ENCODE measurements at places on chromosomes 12 and 14.

GRCh38 chr14:59195912-59196311 lies 7.4 kb downstream of the DAAM1 start:
- DNase-seq: no peak

GRCh38 chr14:40004871-40005500 lies 572.8 kb upstream of the FBXO33 start:
- DNase-seq: no peak

DNA sequence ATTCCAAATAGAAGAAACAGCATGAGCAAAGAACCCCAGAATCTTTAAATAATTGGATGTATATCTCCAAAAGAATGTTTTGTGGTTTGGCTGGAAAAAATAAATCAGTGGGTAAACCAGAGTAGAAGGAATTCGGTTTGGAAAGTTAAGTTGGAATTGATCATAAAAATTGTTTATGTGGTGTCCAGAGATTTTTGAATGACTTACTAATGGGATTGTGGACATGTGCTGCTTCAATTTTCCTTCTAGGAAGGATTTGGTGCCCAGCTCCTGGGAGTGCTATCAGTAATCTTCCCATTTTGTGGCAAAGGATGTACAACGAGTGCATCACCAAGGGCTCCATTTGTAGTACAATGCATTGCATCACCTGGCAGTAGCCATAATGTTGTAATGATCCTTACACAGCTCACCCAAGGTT lies 224.8 kb downstream of the SLC16A7 start:
- no peak for DNase-seq

DNA sequence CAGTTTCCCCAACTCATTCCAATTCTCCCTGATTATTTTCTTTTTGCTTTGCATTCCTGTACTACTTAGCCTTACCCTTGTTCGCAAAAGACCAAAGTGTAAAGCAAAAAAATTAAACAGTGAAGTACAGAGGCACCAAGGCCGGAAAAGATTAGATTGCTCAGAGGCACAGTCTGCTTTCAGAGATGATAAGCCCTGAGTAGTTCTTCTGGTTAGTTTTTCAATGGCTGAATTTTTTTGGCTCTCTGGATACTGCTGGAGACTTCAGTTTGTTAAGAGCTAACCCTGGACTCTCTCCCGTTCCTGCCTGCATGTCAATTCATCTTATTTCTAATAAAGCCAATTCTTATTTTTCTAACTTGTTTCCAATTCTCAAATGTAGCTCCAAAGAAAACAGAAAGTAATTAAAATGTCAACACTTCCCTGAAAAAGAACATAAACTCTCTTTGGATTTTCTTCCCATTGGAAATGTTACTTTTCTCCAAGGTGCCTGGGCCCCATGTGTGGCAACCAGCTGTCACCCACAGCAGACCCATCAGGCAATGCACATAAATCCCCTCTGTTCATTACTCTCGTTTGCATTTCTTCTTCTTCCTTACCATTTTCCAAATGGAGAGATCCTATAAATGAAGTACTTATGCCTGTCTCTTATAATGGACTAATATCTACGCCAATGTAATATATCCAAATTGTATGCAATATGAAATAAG lies 142.8 kb downstream of the BTG1 start:
- no peak for DNase-seq

DNA sequence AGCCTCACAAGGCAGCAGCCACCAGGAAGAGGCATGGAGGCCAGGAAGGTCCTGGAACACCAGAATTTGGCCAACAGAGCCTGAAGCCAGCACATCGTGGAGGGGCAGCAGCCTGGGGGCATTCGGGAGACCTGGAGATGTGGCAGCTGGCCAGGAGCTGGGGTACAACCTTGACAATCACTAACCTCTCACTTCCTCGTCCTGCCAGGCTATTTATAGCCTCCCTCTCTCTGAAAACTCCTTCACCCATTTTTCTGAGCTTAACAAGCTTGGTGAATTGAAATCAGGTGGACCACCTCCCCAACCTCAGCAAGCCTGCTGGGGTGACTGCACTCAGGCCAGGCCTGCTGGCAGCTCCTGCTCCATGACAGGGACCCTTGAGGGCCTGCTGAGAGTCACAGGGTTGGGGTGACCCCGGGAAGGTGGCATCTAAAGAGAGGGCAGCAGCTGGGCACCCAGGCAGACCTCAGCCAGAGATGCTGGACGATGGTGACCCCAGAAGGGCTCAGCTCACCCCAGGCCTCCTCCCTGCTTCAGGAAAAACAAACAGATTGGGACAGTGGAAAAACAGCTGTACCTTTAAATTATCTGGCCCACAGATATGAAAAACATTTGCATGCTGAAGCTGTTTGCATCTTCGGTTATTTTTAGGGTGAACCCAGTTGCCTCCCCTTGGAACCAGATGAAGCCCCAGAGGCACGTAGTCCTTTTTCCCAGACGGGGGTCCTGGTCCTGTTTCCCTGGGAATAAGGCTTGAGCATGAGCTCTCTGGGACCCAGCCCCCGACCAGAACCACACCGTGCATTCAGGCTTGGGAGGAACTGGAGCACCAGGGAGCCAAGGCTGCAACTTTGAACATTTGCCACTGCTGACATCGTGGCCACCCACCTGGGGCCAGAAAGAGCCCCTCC lies 67.0 kb downstream of the PITPNM2 start:
- DNase-seq: no peak

DNA sequence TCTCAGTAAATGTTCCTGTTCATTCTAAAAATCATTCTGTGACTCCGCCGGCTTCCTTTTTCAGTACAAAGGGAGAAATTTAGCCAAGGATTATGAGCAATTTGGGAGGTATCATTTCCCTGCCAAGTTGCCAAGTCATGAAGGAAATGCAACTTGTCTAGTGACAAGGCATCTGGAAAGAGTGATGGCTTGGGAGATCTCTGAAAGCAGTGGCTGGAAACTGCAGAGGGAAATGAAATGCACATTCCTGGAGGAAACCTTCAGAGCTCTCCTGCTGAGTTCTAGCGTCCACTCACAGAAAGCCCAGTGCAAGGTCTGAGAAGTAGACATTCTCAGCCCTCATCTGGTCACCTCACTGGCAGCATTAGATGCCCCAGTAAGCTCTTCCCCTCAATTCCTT lies 91.7 kb downstream of the GALC start:
- no peak for DNase-seq

DNA sequence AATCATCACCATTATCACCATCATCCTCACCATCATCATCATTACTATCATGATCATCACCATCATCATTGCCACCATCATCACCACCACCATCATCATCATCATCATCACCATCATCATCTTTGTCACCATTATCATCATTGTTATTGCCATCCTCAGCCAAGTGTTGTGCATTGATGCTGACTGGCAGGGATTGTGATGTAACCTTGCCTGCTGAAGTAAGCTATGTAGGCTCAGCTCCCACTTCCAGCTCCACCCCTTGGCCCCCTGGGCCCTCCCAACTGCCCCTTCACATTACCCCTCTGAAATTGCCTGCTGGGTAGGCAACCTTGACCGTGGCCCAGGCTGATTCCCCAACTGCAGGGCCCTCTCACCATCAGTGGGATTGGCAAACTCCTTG lies 37.6 kb downstream of the SVOP start:
- no peak for DNase-seq

DNA sequence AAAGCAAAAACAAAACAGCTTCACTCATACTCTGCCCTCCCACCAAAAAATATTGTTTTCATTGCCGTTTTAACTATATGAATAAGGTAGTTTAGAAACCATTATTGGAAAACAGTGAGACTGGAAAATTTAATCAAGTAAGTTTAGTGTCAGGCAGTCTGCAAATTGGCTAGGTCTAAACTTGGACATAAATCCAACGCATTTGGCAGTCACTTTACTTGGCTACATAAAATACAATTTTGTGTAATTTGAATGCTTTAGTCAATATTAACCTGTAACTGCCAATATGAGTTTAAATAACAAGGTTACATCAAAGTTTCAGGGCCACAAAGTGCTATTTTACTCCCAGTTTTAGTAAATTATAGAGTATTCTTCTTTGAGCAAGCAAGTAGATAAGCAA lies 202.3 kb upstream of the SLC38A2 start:
- no peak for DNase-seq

- DNase-seq: no peak
Observed at GRCh38 chr12:104049903-104050356, at the start of gene GLT8D2. Gene GLT8D2 (minus strand): TSS chr12:104050187. CDS start chr12:104019648, 30,539 bp downstream.

GRCh38 chr12:122721057-122721545 lies 4.5 kb upstream of the HCAR3 start:
- DNase-seq: no peak

- DNase-seq: no peak
Observed at GRCh38 chr12:46101485-46101869, 111.1 kb upstream of the SCAF11 start.

DNA sequence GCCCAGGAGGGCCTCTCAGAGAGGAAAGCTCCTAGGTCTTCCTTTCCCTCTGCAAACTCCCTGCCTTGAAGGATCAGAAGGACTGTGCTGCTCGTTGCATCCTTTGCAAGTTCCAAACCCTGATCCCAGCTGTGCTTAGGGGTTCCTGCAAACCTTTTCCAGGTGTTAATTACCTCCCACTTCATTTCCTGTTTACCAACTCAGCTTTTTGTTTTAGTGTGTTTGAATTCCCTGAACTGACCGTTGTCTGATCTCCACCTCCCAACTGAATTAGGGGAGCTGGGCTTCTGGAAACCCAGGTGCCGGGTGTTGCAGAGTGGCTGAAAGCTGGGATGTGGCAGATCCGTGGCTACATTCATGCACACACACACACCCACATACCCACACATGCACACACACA lies 20.6 kb upstream of the BDKRB1 start:
- no peak for DNase-seq

GRCh38 chr12:5694759-5695409 lies 250.2 kb downstream of the ANO2 start:
- no peak for DNase-seq

DNA sequence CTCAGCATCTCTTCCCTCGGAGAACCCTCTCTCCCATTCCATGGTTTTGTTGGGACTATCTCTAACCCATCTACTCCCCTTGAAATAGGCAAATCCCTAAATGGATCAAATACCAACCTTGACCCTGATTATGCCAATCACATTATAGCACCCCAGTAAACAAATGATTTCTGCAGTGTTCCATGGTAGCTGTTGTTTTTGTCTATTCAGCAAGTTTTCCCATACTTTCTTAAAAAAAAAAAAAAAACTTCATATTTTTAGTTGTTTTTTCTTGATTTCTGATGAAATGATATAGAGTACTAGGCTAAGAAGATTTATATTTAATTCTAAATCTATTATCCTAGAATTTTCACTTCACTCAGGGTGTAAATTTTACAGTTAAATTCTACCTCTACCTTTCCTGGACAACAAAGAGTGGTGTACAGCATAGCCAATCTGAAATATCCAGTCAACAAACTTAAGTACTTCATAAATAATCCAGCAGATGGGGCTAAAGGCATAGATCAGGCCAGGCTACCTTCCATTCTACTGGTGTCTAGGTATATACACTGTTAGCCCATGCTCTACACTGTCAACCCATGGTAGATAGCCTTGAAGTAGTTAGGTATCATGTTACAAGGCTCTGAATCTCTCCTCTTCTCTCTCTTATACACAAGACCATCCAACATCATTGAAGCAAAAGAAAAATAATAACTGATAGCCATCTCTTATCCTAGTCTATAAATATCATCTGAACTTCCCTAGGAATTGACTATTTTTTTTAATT lies 82.2 kb downstream of the PLEKHG7 start:
- DNase-seq: peak; percentile 38

DNA sequence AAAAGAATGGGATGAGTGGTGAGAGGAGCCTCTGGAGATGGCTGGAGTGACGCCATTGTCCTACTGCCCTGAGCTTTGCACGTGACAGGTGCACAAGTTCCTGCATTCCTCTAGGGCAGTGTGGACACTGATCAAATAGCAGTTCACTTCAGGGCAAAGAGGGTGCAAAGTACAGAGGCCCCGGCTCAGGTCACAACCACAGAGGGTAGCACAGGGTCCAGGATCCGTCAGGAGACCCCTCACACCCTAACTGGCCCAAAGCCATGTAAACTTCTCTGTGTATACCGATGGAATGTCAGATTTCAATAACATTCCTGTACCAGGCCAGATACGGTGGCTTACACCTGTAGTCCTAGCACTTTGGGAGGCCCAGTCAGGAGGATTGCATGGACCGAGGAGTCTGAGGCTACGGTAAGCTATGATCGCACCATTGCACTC lies 10.4 kb upstream of the FBLN5 start:
- DNase-seq: no peak

DNA sequence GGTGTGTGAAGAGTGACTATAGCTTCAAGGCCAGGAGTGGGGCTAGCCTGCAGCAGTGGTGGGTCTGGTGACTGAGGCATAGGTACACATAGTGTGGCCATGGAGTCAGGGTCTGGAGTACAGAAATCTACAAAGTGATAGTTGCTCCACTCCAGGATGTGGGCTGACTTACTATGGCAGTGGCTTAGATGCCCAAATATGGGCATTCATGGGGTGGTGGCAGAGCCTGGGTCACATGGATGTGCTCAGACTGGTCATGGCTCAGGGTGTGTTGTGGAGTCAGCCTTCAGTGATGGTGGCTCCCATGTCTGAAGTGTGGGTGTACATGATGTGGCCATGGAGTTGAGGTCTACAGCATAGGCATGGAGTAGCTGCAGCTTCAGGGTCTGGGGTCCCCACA lies 27.3 kb downstream of the CLEC6A start:
- DNase-seq: no peak

DNA sequence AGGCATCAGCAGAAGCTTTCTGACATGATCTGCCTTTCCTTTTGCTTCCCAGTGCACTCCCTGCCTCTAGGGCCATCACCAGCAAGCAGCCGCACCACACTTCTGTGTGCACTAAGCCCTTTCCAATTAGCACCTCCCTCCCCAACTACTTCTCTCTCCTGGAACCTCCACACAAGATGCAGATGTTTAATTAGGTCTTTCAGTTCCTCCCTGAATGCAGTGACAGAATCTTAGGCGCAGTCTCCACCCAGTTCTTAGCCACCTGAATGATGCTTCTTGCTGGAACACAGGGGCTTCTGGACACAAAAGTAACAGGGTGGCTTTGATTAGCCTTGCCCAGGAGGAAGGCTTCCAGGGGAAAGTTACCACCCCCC lies 32.9 kb downstream of the NIN start:
- DNase-seq: no peak

Measured in putamen (tissue), 1 donor.